ENCODE measurements at places on chromosomes 6 and 20.

GRCh38 chr6:143478479-143479062 is 28.0 kb downstream of the PEX3 start:
- DNase-seq, result no peak

- no peak for DNase-seq
These were observed 97.4 kb downstream of the RIN2 start for GRCh38 chr20:19855416-19855815.

DNA sequence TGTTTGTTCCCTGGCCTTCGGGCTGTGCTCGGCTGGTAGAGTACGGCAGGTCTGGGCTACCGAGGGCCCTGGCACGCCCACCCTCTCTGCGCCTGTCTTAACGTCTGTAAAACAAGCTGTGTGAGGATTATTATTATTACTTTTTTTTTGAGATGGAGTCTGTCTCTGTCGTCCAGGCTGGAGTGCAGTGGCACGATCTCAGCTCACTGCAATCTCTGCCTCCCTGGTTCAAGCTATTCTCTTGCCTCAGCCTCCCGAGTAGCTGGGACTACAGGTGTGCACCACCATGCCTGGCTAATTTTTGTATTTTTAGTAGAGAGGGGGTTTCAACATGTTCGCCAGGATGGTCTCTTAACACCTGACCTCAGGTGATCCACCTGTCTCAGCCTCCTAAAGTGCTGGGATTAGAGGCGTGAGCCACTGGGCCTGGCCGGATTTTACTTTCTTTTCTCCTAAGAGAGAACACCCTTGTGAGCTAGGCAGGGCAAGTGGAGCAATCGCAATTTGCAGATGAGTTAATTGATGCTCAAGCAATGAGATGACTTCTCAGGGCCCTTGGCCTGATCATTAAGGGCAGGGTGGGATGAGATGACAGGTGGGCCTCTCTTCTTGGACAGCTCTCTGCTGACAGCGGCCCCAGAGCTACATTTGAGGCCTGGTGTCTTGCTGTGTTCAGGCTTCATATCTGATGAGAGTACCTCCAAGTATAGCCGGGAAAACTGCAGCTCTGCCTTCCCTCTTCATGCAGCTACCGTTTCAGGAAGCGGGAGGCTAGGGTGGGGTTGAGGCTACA is 859 bp upstream of the SMIM29 start:
- no peak for DNase-seq

GRCh38 chr6:27867051-27867944 is 44.9 kb downstream of the OR2B2 start:
- peak; percentile 87 for DNase-seq

DNA sequence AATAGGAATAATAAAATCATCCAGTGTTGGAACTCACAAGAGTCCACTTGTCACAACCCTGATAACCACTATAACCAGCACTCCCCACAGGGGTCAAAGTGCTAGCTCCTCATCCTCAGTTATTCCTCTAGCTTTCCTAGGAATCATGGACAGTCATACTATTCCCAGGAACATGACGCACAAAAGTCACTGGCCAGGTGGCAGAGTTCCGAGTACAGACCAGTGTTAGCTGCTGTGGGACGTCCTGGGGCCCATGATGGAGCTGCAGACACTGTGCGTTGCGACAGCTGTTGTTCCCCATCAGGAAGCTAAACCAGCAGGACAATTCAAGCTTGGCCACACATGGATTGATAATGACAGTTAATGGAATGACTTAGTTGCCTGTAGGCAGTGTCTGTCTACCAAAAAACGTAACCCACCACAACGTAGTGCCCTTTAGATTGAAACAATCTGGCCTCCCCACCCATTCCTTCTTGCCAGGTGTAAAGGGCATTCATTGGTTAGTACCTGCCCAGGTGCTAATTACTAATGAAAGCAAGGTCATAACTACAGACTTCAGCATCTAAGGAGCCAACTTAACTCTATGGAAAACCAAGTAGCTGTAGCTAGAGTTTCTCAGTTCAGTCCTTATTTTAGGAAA is 17.4 kb downstream of the EZR start:
- DNase-seq, result peak; percentile 14

GRCh38 chr20:19699180-19699971 is 58.7 kb upstream of the RIN2 start:
- peak; percentile 87 for DNase-seq

DNA sequence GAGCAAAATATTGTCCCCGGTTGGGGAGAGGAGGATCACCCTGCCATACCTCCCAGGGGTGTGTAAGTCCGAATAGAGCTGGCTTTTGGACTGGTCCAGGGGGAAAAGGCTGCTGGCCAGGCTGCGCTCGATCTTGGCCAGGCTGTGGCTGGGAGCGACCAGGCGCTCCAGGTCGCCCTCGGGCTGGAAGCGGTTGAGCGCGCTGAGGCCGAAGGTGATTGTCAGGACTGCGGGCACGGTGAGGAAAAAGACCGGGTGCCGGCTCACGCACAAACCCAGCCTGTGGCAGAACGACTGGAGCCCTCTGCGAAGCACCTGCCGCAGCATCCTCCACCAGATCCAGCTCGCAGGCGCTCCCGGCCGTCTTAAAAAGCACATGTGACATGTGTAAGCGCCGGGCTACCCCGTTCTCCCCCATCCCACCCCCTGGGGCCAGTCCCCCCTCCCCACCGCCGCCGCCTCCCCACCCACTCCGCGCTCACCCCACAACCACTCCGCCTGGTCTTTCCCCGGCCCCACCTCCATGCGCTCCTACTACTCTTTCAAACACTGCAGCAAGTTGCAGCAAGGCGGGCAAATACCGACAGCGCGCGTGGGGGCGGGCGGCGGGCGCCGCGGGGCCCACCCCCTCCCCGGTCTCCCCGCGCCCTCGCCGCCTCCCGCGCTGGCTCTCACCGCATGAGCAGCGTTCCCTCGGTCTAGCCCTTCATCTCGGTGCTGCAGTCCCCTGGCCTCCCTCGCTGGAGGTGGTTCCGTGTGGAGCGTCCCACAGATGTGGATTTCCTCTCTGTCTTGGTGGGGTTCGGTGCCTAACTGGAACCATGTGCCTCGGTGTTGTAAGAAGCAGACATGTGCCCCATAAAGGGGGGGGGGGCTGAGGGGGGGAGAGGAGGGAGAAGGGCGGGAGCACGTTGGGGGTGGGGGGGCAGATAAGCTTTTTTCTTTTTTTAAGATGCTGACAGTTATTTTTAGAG is 42.4 kb downstream of the PTCHD4 start:
- no peak for DNase-seq

DNA sequence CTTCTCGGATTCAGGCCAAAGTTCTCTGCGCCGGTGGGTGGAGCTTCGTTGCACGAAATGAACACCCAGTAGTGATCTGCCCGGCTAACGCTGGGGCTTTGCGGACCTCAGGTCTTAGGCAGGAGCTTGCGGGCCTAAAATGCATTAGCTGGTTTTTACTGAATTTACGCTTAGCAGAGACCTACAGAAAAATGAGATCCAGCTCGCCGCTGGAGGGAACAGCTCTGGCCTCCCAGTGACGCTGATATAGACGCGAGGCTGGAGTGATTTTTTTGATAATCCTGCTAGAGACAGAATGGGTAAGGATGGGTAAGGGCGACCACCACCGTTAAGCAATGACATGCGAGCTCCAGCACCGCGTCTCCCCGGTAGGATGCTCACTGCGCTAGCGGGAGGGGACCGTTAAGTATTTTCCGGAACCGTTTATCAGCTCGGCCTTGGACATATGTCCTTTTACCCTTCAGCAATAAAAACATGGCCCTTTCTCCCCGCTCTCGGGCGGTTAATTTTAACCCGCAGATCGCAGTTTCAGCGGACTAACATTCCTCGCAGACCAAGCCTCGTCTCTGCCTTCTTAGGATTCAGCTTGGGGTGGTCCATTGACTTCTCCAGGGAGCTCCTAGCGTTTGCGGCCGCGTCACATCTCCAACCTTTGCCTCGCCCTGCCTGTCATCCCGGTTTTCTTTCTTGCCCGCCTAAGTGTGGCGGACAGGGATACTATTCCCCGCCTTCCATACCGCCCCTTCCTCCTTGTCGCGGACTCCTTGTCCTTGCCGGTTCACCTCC is 109.3 kb downstream of the GPX5 start:
- peak; percentile 25 for DNase-seq

GRCh38 chr20:53933232-53933846 is 137.1 kb downstream of the BCAS1 start:
- DNase-seq, result no peak

GRCh38 chr6:125274935-125275334 is 26.8 kb downstream of the HDDC2 start:
- no peak for DNase-seq

GRCh38 chr6:61649845-61650244 is 636.2 kb downstream of the KHDRBS2 start:
- DNase-seq, result no peak
